Sciatic nerve (tissue), 2 donors: ENCODE measurements at places on chromosomes 6 and 20. TPM values are rescaled to one million over a fixed set of nuclear protein-coding genes. Genes with fewer than 3 reads are reported as not detected.

HLA-E gene
- total RNA-seq: 546 TPM

PLN gene
- 10.6 TPM for total RNA-seq

SLC22A7 gene
- total RNA-seq: not detected

ARFGEF2 gene
- 26.5 TPM for total RNA-seq
